B cell (primary cell): ENCODE measurements at places on chromosomes 2 and 18.

DNA sequence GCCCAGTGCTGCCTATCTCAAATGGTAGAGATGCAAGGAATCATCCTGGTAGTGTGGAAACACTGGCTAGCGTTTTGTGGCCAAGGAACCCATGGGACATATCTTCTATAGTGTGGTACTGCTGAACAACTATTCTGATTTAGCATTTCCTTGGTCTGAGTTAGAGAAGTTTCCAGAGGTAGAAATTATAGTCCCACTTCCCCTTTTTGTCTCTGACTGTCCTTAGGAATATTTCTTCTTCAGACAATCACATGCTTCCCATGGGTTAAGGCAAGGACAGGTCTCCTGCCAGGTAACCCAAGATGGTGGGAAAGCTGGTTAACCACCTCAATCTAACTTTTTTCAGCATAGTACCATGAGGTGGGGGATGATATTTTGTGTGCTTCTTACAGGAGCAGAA lies 729.5 kb upstream of the LRRTM4 start:
- H3K4me1 ChIP-seq: no peaks in the 10 kb centered on the region
- H3K36me3 ChIP-seq: no peaks in the 10 kb centered on the region
- no peak overlapping the region for H3K4me3 ChIP-seq
- H3K27me3 ChIP-seq: no peaks in the 10 kb centered on the region
- no peak overlapping the region for H3K27ac ChIP-seq

DNA sequence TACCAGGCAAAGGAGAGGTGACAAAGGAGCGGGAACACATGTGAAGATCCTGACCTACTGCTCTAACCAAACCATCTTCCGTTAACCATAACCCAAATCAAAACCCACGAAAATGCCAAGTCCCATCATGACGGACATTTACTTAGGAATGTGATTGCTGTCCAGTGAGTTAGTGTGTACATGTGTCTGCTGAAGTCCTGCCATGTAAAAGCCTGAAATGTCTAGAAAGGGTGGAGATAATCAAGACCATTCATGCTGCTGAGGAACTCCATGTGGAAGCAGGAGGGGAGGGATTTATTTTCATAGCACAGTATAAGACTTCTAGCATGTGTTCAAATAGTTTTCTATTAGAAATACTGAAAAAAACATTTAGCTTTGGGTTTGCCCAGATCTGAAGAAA lies 137.0 kb upstream of the BOD1L2 start:
- H3K27me3 ChIP-seq: no peaks in the 10 kb centered on the region
- no peaks in the 10 kb centered on the region for H3K36me3 ChIP-seq
- peaks cover under 1% of the 10 kb centered on the region for H3K4me1 ChIP-seq
- DNase-seq: no peak

DNA sequence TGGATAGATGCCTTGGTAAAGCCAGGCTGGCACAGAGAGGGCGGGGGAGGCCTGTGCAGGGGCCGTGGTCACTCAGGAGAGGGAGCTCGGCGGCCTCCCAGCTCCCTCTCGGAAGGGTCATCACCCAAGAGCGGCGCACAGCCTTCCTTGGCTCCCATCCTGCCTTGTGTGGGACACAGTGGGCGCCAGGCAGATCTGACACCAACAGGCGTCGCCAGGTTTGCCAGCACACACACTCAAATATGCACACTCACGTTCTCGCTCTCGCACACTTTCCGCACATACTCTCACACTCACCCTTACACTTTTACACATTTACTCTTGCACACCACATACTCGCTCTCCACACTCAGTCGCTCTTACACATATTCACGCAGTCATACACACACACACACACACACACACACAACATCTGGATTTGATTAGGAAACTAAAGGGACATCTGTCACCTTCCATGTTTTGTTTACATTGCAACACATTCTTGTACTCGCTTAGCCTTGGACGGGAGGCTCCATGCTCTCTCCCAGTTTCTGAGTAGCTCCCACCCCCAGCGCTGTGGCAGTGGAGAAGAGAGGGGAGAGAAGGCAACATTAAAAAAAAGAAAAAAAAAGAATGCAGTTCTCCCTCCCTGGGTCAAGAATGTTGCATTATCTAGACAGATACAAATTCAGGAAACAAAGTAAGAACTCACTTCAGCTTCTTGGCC lies 10.5 kb downstream of the CHMP1B start:
- DNase-seq: no peak
- no peaks in the 10 kb centered on the region for H3K36me3 ChIP-seq
- H3K27me3 ChIP-seq: no peaks in the 10 kb centered on the region
- no peak overlapping the region for H3K27ac ChIP-seq

- no peak overlapping the region for H3K4me3 ChIP-seq
- H3K36me3 ChIP-seq: no peaks in the 10 kb centered on the region
- no peaks in the 10 kb centered on the region for H3K4me1 ChIP-seq
- no peak overlapping the region for H3K27ac ChIP-seq
- DNase-seq: no peak
- H3K27me3 ChIP-seq: no peaks in the 10 kb centered on the region
Observed at GRCh38 chr2:191800874-191801273, 46.0 kb downstream of the CAVIN2 start.

DNA sequence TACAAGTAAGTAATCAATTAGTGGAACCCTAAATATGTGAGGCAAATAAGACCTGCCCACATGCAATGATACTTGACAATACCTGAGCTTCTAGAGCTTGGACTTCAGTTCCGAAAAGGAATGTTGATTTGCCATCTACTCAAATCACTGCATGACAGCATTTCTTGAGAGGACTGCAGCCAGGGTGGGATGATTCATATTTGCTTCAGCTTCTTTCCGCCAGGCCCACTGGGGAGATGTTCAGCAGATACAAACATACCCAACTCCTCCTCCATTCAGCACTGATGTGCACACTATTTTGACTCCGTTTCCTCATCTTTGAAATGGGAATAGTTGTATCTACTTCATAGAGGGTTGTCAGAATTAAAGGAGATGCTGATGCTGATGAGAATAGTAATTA lies 28.8 kb upstream of the TMEM177 start:
- no peaks in the 10 kb centered on the region for H3K36me3 ChIP-seq
- DNase-seq: no peak
- no peak overlapping the region for H3K27ac ChIP-seq
- peaks cover 13% of the 10 kb centered on the region for H3K4me1 ChIP-seq
